ENCODE measurements at places on chromosomes 5 and 9. TPM values are rescaled to one million over a fixed set of nuclear protein-coding genes. Genes with fewer than 3 reads are reported as not detected.

The DOCK8 gene
- total RNA-seq: 113 TPM

The ADCY2 gene
- not detected for total RNA-seq

The SV2C gene
- 0.32 TPM for total RNA-seq

The CCL28 gene
- 13.0 TPM for total RNA-seq

The EGFLAM gene
- total RNA-seq: not detected

The SLC46A2 gene
- not detected for total RNA-seq

The PCDHB10 gene
- total RNA-seq: not detected

The LHX6 gene
- not detected for total RNA-seq

The EGR1 gene
- total RNA-seq: 41.9 TPM

The PCDHGA6 gene
- 0.48 TPM for total RNA-seq

The PCDHGA1 gene
- total RNA-seq: 0.09 TPM

The F2RL2 gene
- total RNA-seq: 0.05 TPM

The CSF2 gene
- 764 TPM for total RNA-seq

The SNX2 gene
- 31.5 TPM for total RNA-seq

The ACTBL2 gene
- not detected for total RNA-seq

The GPX8 gene
- total RNA-seq: not detected

The SOHLH1 gene
- not detected for total RNA-seq

The NOXA1 gene
- 0.46 TPM for total RNA-seq

The KIF24 gene
- 4.8 TPM for total RNA-seq

The TLX3 gene
- not detected for total RNA-seq

The INSYN2B gene
- not detected for total RNA-seq

The FGF1 gene
- not detected for total RNA-seq

The PCDH12 gene
- 1.3 TPM for total RNA-seq

The LPCAT1 gene
- 78.4 TPM for total RNA-seq

The GRM6 gene
- total RNA-seq: not detected

The TGFBR1 gene
- 30.6 TPM for total RNA-seq

The GABRA6 gene
- not detected for total RNA-seq

The PLAC8L1 gene
- 0.74 TPM for total RNA-seq

The C1QTNF3 gene
- 1.7 TPM for total RNA-seq

The RNF208 gene
- total RNA-seq: 10.1 TPM

The SLC30A5 gene
- total RNA-seq: 64.1 TPM

The HAPLN1 gene
- total RNA-seq: not detected

The AGXT2 gene
- total RNA-seq: not detected

The GALT gene
- total RNA-seq: 74.3 TPM

The DIMT1 gene
- total RNA-seq: 45.0 TPM

The PPP1R2B gene
- 0.66 TPM for total RNA-seq

The THBS4 gene
- 0.92 TPM for total RNA-seq

The FOXD4L6 gene
- 0.18 TPM for total RNA-seq

The ZNF883 gene
- 0.16 TPM for total RNA-seq

The C6 gene
- not detected for total RNA-seq

The ZNF618 gene
- total RNA-seq: 0.25 TPM
